ENCODE measurements at places on chromosomes 4 and X.

DNA sequence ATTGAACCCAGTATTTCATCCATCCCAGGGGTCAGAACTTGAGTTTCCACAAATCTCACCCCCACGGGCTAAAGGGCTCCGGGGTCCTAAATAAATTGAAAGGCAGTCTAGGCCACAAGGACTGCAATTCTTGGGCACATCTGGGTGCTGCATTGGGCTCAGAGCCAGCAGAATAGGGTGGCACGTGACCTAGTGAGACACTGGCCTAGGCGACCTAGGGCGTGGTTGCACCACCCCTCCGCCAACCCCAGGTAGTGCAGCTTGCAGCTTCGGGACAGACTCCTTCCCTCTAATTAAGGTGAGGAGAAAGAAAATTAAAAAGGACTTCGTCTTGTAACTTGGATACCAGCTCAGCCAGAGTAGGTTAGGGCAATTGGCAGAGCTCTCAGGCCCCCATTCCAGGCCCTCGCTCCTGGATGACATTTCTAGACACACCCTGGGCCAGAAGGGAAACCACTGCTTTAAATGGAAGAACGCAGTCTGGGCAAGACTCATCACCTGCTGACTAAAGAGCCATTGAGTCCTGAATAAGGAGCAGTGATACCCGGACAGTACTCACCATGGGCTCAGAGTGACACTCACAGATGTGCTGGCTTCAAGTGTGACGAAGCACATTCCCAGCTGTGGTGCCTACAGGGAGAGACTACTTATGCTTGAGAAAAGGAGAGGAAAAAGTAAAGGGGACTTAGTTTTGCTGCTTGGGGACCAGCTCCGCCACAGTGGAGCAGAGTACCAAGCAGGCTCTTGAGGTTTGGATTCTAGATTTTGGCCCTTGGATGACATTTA lies 735.4 kb downstream of the FSTL5 start:
- DNase-seq, result no peak

DNA sequence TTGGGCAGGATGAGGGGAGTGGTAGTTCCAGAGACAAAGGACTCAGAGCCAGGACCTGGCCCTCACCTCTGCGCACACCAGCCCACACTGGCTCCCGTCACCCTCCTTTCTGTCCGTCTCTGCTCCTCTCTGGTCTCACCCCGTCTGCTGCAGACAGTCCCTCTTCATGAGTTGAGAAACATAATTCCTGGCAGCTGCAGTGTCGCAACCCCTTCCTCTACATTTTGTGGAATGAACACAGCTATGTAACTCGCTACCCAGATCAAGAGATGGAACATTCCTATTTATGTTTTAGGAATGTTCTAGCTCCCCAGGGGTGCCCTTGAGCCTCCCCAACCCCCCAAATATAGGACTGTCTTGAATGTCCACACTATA lies 59.3 kb downstream of the SHROOM2 start:
- DNase-seq, result no peak

DNA sequence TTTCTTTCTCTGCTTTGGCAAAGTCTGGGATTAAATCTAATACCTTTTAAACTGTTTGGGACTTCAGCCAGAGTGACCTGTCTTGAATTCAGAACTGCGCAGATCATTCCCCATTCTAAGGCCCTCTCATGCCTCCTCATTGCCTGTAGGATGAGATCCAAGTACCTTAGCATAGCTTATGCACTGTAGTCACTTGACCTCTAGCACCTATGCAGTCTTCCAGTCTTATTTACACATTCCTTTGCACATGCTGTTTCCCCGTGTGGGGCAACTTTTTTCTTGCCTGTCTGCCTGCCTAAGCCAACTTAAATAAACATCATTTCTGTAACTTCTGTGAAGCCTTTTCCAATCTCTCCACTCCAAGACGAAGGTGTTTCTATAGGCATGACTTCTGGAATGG lies 68.4 kb downstream of the AR start:
- no peak for DNase-seq

DNA sequence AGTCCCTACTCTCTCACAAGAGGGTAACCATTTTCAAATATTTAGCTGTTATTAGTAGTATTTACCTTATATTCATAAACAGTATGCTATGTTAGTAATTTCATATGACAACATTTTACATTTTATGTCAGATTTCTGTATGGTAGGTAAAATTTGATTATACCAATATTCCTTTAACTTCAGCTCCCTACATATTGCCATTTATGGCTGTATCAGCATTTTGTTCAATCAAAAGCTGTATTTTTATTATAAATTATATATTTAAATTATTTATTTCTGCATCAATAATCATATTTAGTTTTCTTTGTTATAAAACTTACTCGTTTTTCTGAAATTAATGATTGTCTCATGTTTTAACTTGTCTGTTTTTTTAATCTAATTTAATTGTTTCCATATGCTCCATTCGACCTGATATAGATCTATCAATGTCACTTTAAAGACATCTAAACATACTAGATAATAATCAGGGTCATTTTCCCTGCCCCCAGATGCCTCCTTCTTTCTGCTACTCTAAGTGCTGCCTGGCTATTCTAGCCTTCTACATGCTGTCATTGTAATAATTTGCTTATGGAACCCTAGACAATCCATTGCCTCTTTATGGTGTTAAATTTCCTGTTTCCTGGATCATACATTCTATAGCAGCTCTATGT lies 1976.7 kb upstream of the ADGRL3 start:
- no peak for DNase-seq

DNA sequence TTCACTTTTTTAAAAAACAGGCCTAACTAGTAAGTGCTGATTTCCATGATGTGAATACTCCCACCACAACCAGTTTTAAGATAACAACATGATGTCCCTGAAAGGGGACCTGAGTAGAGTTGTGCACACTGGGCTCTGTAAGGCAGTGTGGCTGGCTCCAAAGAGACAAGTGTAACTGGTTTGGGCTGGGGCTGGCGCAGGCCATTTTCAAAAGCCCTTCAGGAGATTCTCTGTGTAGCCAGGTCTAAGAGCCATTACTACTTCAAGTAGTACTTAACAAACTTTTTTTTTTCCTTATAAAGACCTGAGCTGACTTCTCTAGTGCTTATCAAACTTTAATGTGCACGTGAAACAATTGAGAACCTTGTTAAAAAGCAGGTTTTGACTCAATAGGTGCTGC lies 4.3 kb downstream of the QRFPR start:
- DNase-seq, result no peak

GRCh38 chrX:73817393-73818199 lies 254.6 kb downstream of the CHIC1 start:
- DNase-seq, result no peak

DNA sequence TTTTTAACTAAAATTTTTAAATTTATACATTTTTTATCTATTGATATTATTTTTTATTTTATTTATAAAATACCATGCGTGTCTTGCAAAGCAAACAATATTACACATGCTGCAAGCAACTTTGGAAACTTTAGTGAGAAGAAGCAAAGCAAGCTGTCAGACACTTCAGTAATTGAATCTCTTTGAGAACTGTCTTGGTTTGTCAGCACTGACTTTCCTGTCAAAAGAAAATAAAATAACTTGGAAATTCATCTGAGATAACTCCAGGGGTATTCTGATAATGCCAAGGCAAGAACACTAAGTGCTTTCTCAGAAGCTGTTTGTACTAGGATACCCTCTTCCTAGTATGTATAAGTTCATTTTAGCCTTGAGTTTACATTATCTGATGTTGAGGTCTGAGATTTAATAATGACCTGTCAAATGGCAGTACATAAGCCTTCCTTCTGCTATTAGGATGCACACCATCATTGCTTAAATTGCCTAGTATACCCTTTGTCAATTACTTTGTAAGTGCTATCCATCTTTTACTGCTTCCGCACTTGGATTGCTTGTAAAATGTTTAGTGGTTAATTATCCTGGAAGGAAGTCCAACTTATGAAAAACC lies 624.2 kb upstream of the AGA start:
- no peak for DNase-seq

GRCh38 chr4:184450743-184451535 lies 23.4 kb downstream of the IRF2 start:
- DNase-seq, result no peak

GRCh38 chrX:65034668-65035445 lies 58.6 kb upstream of the ZC4H2 start:
- DNase-seq, result peak; percentile 77

- no peak for DNase-seq
Measured at GRCh38 chr4:20960291-20960690, 260.0 kb downstream of the PACRGL start.

DNA sequence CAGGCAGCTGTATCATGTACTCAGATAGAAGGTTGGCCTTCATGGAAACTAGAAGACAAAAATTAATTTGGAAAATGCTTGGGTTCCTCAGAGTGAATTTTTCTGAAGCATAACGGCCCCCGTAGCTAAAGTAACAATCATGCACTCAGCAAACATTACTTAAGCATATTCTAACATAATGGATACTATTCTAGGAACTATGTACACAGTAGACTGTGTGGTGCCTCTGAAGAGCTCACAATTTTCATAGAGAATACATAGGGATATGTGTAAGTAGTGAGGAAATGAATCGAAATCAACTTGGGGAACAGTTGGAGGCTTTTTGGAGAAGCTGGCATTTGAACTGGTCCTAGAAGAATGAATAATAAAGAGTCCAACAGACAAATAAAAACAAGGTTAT lies 1045.0 kb downstream of the GLUD2 start:
- DNase-seq, result no peak

DNA sequence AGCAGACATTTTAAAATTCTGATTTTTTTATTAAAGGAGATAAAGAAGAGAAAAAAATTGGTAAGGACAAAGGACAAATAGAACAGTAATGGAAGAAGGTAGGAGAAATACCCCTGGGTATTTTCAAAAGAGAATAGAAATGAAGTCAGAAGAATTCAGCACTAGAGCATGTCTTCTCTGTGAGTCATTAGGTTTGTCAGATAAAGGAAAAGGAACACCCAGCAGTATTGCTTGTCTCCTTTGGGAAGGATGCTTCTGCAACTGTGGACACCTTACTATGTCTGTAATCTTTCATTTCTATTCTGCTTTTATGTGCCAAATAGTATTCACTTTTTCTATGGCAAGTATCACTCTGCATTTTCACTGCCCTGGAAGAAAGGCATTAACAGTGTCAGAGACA lies 24.0 kb upstream of the PCDH7 start:
- DNase-seq, result no peak

DNA sequence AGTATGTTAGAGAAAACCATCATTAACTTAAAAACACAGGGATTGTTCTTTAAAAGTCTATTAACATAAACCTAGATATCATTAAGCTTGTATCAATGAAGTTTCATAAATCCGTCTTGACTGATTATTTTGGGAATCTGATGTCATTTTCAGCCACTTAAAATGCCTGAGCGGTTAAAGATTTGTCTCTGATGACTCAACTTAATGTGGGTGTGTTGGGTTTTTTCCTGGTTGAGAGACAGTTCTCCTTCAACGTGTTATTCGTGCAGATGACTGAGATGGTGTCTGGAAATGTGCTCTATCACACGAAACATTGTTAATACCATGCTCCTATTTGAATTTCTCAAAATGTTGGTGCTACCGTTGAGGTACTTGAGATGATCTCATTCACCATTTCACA lies 227.3 kb upstream of the TENM3 start:
- DNase-seq, result no peak

DNA sequence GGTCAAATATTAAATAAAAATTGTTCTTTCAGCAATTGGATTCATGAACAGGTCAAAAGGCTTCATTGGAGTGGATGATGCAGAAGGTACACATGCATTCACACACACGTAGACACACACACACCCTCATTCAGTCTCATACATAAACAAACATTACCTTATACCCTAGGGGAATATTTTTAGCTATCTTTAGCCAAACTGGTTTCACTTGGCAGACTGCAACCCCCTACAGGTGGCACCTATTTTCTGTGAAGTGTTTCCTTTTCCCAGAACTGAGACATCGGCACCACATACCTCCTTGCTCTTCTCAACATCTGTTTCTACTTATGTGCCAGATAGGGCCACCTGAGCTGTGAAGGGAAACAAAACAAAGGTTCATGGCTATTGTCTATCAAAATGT lies 18.5 kb upstream of the KDR start:
- DNase-seq, result no peak

GRCh38 chrX:47563801-47564315 lies 2.9 kb downstream of the ARAF start:
- no peak for DNase-seq

- no peak for DNase-seq
Measured at GRCh38 chr4:116058129-116058528, 944.7 kb upstream of the NDST4 start.

GRCh38 chr4:7687006-7687405 lies 252.3 kb upstream of the PSAPL1 start:
- no peak for DNase-seq

DNA sequence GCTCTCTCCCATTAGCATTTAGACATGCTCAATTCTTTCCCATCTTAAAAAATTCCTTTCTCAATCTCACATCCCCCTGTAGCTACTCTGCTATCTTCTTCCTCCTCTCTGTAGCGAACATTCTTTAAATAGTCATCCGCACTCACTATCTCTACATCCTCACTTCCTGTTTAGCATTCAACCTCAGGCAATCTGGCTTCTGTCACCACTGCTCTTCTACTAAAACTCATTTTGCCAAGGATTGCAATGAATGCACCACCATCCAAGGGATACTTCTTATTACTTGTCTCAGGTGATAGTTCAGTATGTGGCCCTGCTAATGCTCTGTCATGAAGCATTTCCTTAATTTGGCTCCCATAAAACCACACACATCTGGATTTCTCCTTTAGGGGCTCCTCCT lies 10.9 kb upstream of the TET2 start:
- DNase-seq, result no peak

GRCh38 chr4:184732126-184732525 lies 1.8 kb downstream of the CENPU start:
- DNase-seq, result no peak

- no peak for DNase-seq
Measured at GRCh38 chrX:132533409-132533808, 44.6 kb upstream of the MBNL3 start.

DNA sequence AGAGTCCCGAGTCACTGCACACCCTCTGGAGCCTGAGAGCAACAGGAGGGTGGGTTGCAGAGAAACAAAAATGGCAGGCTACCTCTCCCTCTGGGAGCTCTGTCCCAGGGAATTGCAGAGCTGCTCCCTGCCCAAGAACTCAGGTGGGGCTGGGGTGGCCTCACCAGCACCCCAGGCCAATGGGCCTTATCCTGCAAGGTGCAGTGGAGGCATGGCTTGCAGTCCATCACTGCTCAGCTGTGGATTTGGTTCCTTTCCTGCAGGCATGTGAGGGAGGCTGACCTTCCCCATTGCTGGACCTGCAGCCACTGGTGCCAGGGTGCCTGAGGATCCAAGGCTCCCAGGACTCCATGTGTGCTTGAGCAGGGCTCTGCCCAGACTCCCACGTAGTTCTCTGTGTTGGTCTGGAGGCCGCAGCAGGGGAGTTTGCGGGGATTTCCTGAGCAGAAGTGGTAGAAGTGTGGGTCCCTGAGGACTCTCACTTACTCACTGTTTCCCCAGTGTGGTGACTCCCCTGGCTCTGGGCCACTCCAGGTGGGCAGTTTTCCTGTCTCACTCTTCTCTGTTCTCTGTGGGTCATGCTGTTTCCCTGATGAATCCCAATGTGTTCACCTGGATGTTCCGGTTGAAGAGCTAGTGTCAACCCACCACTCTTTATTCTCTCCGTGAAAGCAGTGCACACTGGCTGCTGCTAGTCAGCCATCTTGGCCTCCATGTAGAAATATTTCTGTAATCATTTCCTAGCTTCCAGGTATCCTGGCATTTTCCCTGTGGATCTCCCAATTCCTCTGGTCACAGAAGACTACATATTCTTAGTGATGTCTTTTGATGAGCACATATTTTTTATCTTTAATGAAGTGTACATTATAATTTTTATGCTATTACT lies 82.3 kb downstream of the ARHGAP24 start:
- DNase-seq, result no peak
